ENCODE measurements at places on chromosomes 3 and 15.

GRCh38 chr15:87887177-87887576, 369.4 kb downstream of the NTRK3 start:
- no peak for DNase-seq

DNA sequence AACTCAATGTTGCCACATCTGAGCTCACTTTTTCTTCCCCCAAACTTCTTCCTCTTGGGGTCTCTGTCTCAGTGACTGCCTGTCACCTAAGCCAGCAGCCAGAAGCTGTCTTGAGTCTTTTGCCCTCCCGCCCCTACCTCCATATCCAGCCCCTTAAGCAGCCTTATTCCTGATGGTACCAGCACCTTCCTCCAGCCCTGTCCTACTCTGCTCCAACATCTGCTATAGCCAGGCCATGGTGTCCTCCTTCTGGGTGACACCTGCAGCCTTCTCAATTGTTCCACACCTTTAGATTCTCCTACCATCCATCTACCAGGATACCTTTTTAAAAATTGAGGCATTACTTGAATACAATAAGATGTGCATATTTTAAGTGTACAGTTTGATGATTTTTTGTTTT, 53.8 kb downstream of the EPHB3 start:
- DNase-seq: no peak

DNA sequence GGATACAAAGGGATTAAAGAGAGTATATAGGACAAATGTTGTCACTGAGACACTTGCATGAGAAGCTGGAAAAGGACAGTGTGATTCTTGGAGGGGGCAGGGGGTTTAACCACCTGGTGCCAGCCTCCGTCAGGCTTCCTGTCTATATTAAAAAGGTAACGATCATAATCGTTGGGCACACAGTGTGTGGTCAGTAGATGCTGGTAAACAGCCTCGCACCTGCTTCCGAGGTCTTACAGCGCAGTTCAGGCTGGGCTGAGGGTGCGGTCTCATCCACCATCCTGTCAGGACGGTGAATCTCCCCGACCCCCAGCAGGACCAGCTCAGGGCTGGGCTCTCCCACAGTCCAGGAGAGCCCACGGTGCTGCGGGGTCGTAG, 47.7 kb upstream of the SMAD6 start:
- DNase-seq: no peak

DNA sequence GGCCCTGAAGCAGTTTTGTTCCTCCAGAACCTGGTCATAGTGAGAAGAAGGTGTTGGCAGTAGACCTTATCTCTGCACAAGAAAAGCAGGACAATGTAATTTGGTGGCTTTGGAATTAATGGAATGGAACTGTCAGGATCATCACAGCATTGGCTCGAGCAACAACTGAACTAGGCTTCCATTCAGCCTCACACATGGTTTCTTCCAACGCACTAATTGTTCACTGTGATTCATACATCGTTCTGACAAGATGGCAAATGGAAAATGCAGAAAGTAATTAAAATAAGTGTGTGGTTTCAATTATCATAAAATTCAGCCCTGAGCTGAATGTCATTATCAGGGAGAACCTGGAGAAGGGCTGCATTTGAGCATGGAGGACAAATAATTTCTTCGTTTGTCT, 80.6 kb downstream of the MFSD1 start:
- DNase-seq: no peak

DNA sequence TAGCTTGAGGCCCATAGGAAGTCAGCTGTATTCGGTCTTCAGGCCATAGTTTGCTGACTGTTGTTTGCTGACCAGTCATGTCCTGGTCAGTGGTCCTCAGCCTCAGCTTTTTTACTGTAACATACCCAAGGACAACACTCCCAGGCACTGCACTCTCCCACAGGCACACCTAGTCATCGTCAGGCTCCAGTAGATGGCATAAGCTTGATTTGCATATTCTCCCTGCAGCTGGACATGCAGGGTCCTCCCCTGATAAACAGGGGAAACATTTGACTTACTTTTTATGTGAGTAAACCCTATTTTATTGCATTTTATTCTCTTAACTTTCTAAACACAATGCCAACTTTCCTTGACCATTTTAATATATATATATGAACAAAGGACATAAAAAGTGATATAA, 22.9 kb downstream of the ARHGEF3 start:
- DNase-seq: no peak

DNA sequence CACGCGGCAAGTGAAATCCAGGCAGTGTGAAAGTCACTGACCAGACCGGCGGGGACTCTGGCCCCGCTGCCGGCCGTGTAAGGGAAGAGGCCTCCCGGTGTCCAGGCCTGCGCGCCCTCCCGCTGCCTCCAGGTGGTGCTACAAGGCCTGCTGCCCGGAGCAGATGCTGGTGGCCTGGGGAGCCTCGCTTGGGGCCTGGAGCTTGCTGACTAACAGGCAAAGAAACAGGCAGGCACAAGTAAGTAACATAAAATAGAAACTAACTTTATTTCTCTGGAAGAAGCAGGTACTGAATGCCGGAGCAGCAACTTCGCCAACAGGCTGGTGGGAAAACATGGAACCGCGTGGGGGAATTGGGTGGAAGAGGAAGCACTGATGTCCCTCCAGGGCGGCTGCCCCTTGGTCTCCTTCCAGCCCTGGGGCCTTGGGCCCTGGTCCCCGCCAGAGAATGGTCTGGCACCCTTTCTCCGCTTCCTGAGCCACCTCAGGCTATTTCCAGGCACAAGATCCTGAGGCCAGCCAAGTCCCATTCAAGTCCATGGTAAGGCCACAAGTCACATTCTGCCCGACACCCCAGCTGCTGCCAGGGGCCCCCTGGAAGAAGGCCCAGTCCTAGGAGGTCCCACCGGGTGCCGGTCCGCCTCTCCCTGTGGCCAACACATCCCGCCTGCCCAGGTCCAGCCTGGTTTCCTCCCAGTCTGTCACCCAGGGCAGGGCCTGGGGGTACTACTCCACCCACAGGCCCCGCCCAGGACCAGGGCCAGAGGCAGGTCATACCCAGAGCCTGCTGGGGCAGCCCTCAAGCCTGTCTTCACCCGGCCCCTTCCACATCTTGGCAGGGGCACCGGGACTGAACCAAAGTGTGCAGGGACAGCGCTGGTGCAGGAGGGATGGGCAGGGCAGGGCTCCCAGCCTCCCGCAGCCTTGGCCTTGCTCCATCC, 45.0 kb downstream of the TNK2 start:
- peak; percentile 76 for DNase-seq

DNA sequence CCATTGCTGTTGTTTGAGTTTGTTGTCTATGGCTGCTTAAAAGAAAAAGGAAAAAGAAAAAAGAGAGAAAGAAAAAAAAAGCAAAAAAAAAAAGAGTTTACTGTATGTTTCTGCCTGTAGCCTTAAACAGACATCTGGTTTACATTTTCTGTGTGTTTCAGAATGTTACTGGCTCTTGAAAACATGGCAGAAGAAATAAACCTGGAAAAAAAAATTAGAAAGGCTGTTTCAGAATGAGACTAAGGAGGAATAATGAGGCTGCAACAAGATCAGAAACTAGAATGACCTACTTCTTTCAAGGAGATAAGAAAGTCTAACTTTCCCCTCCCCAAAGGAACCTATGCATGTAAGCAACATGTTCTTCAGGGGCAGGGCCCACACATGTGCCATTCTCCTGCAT, 292.1 kb downstream of the DIPK2A start:
- DNase-seq: no peak

DNA sequence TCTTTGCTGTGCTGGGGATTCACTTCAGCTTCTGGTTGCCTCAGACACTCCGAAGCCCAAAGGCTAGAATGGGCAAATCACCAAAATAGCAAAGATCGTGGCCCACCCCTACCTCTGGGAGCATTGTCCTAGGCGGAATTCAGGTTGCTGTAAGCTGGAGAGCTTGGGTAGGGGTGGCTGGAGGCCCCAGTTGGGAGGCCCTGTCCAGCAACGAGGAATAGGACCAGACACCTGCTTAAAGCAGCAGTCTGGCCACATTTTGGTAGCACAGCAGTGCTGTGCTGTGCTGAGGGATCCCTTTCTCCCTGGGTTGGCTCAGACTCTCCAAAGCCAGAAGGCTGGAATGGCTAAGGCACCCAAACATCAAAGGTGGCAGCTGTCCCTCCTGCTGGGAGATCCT, 99.3 kb downstream of the CLDN1 start:
- no peak for DNase-seq

GRCh38 chr15:94265982-94266381, 34.6 kb downstream of the MCTP2 start:
- DNase-seq: no peak

DNA sequence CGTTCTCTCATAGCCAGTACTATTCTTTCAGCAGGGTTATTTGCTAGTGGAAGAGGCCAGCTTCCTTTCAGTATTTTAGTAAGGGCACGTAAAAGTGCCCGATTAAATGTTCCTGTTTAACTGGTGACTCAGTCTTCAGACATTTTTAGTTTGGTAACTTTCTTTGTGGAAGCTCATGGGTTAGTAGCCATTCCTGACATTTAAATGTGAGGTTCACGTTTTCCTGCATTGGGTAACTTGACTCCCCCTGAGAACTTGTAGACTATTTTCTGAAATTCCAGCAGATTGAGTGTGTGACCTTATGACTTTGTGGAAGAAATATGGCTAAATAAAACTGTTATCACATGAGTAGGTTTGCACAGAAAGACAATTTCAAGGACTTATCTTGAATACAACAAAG, 16.9 kb downstream of the ABHD2 start:
- no peak for DNase-seq

DNA sequence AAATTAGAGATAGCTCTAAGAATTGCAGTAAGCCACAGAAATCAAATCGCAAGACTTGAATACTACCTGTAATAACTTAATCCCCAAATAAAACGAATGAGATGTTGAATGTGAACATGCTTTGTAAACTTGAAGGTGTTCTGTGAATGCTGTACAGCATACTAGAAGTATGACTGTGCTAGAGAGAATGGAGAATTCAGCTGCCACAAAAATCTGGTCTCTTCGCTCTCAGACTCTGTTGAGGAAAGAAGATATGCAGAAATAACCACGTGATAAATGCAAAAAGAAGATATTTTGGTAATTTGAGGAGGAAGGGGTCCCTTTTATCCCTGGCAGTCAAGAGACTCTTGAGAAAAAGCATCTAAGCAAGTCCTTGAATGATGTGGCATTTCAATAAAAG, 37.3 kb downstream of the ZBTB38 start:
- DNase-seq: no peak

GRCh38 chr3:41259449-41260062, 60.3 kb downstream of the CTNNB1 start:
- no peak for DNase-seq

- DNase-seq: no peak
Measured at GRCh38 chr15:66474135-66474534, 23.4 kb downstream of the SNAPC5 start.

- DNase-seq: peak; percentile 46
Measured at GRCh38 chr3:51974963-51975851, at the start of gene ABHD14A. Gene ABHD14A, plus strand, starts transcription at chr3:51975064. Its CDS starts 72 bp downstream, at chr3:51975136.

- no peak for DNase-seq
Measured at GRCh38 chr3:24936574-24936973, 441.9 kb upstream of the THRB start.

GRCh38 chr3:160774172-160774571, 18.1 kb downstream of the PPM1L start:
- DNase-seq: no peak
